ENCODE measurements at places on chromosomes 1 and 21.

DNA sequence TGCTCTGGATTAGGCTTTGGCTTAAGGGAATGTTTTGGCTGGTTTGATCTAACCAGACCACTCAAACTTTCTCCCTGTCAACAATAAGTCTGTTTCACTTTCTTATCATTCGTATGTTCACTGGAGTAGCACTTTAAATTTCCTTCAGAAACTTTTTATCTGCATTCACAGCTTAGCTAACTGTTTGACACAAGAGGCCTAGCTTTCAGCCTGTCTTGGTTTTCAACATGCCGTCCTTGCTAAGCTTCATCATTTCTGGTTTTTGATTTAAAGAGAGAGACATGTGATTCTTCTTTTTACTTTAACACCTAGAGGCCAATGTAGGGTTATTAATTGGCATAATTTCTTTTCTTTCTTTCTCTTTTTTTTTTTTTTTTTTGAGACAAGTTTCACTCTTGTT lies 14.9 kb upstream of the CYB5R1 start:
- no peak for DNase-seq

DNA sequence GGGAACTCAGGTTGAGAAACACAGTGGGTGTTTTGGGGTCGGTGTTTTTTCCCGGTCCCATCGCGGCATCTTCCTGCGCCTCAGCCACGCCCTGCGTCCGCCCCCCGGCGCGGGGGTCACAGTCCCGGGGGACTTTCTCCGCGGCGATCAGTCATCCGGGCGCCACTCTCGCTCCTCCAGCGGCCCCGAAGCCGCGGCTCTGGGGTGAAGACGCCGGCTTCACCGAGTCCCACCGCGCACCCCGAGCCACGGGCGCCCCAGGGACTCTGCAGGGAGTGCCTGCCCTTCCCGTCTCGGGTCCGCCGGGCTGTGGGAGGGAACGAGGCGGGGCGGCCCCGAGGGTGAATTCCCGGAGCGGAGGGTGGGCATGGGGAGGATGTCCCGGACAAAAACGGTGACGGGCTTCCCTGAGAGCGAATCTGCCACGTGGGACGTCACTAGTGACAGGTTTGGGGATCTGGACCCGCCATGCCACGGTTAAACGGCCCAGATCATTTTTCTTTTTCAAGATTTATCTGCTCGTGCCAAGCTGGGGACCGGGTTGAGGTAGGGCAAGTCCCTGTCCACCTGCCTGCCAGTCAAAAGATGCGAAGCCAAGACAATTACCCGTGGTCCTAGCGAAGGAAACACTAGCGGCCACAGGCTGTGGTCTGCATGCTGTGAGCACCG lies 717 bp upstream of the BATF3 start:
- no peak for DNase-seq

GRCh38 chr21:45442276-45442675 lies 37.3 kb downstream of the COL18A1 start:
- DNase-seq = no peak

DNA sequence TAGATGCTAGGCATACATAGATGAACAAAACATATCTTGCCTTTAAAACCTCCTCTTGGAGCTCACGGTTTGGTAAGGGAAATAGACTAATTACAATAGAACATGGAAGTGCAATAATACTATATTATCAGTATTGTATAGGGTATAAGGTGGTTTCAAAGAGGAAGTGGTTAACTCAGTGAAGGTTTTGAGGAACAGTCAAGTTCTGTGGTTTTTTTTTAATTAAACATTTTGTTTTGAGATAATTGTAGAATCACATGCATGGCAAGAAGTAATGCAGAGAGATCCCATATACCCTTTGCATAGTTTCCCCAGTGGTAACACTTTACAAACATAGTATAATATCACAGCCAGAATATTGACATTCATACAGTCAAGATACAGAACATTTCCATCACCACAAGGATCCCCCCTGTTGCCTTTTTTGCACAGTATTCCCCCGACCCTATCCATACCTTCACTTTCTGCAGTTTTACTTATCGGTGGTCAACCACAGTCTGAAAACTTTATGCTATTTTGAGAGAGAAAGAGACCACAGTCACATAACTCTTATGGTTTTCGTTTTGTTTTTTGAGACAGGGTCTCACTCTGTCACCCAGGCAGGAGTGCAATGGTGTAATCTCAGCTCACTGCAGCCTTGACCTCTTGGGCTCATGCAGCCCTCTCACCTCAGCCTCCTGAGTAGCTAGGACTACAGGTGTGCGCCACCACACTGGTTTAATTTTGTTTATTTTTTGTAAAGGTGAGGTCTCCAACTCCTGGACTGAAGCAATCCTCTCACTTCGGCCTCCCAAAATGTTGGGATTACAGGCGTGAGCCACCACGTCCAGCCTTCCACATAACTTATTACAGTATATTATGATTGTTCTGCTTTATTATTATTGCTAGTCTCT lies 60.5 kb upstream of the KIAA1614 start:
- DNase-seq = no peak

DNA sequence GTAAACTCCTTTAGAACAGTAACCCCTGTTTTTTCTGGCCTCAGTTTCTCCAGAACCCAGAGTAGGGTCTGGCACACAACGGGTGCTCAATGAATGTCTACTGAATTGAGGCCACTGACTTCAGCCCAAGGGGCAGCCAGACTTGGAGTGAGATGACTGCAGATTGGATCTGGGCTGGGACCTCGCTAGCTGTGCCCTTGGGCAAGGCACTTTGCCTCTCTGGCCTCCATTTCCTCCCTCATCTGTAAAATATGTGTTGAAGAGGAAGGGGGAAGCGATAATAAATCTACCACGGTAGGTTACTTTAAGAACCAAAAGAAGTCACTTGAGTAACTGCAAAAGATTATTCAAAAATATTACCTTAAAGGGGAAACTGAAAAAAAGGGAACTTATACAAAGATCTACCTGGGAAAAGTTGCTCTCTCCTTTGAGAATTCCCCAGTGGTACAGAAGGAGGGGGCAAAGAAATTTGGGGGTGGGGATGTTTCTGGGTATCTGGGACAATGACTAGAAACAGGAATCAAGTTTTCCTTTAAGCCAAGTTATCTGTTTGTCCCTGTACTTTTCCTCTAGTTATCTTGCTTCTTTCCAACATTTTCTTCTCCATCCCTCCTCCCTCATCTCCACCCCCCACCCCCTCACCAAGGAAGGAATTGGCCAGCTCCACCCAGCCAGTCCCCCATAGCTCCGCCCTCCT lies 394 bp upstream of the GRHL3 start:
- DNase-seq = no peak

DNA sequence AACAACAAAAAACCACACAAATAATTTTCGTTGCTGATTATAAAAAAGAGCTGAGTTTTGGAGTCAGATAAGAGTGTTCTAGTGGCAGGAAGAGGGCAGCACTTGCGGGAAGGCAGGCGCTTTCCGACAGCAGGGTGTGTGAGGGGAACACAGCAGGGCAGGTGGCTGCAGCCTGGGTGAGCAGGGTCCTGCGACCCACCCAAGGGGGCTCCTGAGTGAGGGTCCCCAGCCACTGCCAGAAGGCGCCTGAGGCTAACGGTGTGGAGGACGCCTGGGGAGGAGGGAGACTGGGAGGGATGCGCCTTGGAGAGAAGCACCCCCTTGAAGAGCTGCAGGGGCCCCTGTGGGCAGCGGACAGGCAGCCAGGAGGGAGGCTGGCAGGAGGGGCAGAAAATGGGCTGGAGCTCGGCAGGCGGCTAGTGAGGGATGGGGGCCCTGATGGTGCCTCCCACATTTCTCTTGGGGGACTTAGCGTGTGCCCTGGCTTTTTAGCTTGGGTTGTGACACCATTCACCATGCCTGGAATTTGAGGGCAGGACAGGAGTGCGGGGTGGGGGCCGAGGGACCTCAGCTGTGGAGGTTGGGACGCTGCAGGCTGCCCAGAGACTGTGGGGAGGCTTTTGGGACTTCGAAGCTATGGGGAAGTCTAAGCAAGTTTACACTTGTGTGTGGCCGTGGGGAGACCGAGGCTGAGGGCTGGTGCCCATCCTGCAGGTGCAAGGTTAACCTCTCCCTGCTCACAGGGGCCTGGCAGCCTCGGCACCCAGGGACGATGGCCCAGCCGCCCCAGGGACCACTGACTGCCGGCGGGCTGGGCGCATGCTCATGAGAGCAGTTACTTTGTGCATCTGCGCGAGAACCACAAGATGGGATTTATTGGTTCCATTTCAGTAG lies 111.4 kb downstream of the SIK1 start:
- DNase-seq = no peak

GRCh38 chr1:56387071-56387740 lies 192.2 kb downstream of the PLPP3 start:
- no peak for DNase-seq

DNA sequence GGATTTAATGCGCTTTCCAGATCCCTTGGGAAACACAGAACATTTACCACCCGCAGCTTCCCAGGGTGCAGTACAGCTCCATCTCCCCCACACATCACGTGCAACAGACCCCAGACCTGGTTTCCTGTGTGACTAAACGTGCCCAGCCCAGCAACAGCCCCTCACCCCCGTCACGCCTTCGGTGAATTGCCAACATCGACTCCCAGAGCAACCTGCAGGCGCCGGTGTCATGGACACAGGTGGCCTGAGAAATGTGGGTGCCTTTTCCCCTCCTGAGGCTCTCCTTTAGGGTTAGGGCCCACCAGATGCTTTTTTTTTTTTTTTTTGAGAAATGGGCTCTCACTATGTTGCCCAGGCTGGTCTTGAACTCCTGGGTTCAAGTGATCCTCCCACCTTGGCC lies 24.2 kb upstream of the SUMO3 start:
- no peak for DNase-seq

DNA sequence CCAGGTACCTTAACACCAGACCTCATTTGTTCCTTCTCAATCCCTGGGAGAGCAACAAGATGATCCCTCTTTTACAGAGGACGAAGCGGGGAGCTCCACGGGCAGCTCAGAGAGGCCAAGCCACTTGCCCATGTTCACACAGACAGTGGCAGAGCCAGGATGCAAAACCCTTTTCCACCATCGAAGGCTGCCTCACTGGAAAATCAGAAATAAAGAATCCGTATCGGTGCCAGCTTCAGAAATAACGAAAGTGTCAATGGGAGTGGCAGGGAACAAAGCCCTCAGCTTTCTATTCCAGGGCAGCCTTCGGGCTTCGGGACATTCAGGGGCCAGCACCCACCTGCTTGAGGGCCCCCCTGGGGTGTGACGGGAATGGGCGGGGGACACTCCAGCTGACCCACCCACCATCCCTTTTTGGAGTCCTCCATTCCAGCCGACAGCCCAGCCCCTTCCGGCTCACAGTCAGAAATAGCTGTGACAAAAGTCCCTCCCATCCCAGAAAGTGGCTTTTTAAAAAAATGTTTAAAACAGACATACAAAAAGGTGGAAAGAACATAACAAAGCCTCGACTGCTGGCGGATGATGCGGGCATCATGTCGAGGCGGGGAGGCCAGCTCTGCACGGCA lies 6.0 kb downstream of the IFFO2 start:
- no peak for DNase-seq

DNA sequence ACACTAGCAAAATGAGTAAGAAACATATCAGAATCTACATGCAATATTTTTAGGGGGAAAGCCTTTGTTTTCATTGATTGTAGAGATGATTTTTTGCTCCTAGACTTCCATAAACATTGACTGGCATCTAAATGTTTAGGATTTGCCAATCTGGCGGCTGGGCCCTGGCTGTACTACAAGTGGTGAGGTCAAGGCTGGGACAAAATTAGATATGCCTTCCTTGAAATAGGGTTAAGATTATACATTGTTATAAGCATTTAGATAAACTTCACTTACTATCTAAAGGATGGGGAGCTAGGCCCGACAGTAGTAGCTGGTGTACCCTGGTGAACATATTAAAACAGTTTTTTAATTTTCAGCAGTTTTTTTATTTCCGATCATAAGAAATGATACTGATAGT lies 5.2 kb downstream of the NFIA start:
- no peak for DNase-seq
